Activated CD4-positive, alpha-beta memory T cell treated with anti-CD3 and anti-CD28 coated beads for 36 hours (primary cell): ENCODE measurements at places on chromosomes 12 and 14. TPM values are rescaled to one million over a fixed set of nuclear protein-coding genes. Genes with fewer than 3 reads are reported as not detected.

Gene REP15
- total RNA-seq, result not detected

Gene HOXC11
- not detected for total RNA-seq

Gene GLT1D1
- not detected for total RNA-seq

Gene OTX2
- not detected for total RNA-seq

Gene CD163
- not detected for total RNA-seq

Gene SCN8A
- total RNA-seq, result 0.51 TPM

Gene KRT83
- total RNA-seq, result not detected

Gene LMO3
- total RNA-seq, result not detected

Gene ATP6V1D
- total RNA-seq, result 31.7 TPM

Gene GPR162
- total RNA-seq, result not detected

Gene USP44
- total RNA-seq, result 2.9 TPM

Gene SLC4A8
- 1.8 TPM for total RNA-seq

Gene SYCP3
- not detected for total RNA-seq

Gene ABHD12B
- total RNA-seq, result not detected

Gene FAM222A
- 0.55 TPM for total RNA-seq

Gene ABHD4
- total RNA-seq, result 10.0 TPM

Gene CIPC
- 7.3 TPM for total RNA-seq

Gene NTN4
- total RNA-seq, result 0.29 TPM

Gene ACOT2
- 4.8 TPM for total RNA-seq

Gene RAPGEF3
- total RNA-seq, result 2.5 TPM

Gene TEX52
- not detected for total RNA-seq

Gene MYBPC1
- total RNA-seq, result not detected

Gene CCDC38
- not detected for total RNA-seq

Gene SLC39A5
- 0.59 TPM for total RNA-seq

Gene DENND5B
- total RNA-seq, result 0.17 TPM

Gene ANKS1B
- 1.0 TPM for total RNA-seq

Gene SYNE3
- 37.3 TPM for total RNA-seq

Gene RPGRIP1
- not detected for total RNA-seq

Gene KERA
- not detected for total RNA-seq

Gene LRR1
- 52.0 TPM for total RNA-seq

Gene CISTR
- not detected for total RNA-seq

Gene ACOT6
- not detected for total RNA-seq

Gene GYS2
- not detected for total RNA-seq

Gene TAS2R9
- total RNA-seq, result not detected

Gene VRTN
- not detected for total RNA-seq

Gene TPPP2
- not detected for total RNA-seq

Gene A2ML1
- not detected for total RNA-seq

Gene SDSL
- total RNA-seq, result not detected

Gene OR4E2
- total RNA-seq, result not detected

Gene PARP2
- 47.3 TPM for total RNA-seq

Gene ATP2B1
- 22.6 TPM for total RNA-seq

Gene KRT73
- 0.19 TPM for total RNA-seq

Gene KRT79
- not detected for total RNA-seq

Gene AMIGO2
- total RNA-seq, result 13.6 TPM

Gene RASAL1
- 4.9 TPM for total RNA-seq

Gene TRMT5
- 18.3 TPM for total RNA-seq

Gene FOXN4
- not detected for total RNA-seq
